ENCODE measurements at places on chromosomes 6 and 20. TPM values are rescaled to one million over a fixed set of nuclear protein-coding genes. Genes with fewer than 3 reads are reported as not detected.

Gene PTGIS
- 6.2 TPM for total RNA-seq

Gene BEND6
- 0.49 TPM for total RNA-seq

Gene C4B
- 0.26 TPM for total RNA-seq

Gene PNPLA1
- total RNA-seq, result not detected

Gene HCK
- not detected for total RNA-seq

Gene MAFB
- total RNA-seq, result 0.52 TPM

DNA sequence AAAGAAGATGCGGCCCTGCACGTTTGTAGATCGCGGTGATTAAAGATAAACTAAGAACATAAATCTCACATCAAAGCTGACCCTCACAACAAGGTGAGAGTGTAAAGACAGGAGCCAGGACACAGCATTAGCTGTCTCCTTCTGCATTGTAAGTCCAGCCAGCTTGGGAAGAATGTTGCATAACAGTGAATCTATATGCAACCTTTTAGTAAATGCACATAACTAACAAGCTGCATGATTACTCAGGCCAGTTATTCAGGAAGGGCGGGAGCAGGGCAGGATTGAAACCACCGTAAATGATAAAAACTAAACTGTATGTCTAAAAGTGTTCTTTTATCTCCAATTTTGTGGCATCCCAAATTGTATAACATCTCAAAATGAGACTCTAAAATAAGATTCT, 57.1 kb downstream of the POPDC3 start:
- DNase-seq, result no peak

- no peak for DNase-seq
Observed at GRCh38 chr20:47603260-47603659, 101.6 kb downstream of the NCOA3 start.

GRCh38 chr6:36280467-36280866, 10.6 kb downstream of the PNPLA1 start:
- DNase-seq, result no peak

DNA sequence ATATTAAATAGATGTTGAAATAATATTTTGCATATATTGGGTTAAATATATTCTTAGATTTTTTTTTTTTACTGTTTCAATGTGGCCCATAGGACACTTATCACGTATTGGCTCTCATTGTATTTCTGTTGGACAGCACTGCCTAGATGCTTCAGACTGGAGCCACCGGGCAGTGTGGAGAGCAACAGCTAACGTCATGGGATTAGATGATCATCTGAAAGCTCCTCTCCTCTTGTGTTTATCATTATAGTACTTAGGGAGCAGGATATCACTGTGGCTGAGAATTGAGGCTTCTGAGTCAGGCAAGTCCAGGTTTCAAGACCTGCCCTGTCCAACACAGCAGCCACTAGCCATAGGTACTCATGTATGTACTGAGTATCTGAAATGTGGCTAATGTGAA, 87.4 kb downstream of the ZHX3 start:
- DNase-seq, result no peak

GRCh38 chr20:59055302-59055701, 12.7 kb upstream of the PRELID3B start:
- DNase-seq, result no peak

DNA sequence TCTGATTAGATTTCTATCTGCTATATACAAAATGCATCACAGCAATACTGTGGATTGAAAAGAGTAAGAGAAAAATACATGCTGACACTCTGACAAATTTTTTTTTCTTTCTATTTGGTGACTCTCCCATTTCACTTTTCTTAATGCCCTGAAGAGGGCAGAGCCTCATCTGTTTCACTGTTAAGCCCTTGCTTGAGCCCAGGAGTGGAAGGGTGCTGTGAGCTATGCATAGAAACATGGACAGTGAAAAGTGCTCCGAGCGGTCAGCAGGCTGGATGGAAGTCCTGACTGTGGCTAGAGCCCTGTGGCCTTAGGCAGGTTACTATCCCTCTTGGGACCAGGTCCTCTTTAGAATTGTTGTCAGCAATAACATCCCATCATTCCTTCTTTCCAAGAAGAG, 17.4 kb upstream of the CSE1L start:
- DNase-seq, result no peak

All from MG63 (cell line).